ENCODE measurements at places on chromosomes 12 and 14.

DNA sequence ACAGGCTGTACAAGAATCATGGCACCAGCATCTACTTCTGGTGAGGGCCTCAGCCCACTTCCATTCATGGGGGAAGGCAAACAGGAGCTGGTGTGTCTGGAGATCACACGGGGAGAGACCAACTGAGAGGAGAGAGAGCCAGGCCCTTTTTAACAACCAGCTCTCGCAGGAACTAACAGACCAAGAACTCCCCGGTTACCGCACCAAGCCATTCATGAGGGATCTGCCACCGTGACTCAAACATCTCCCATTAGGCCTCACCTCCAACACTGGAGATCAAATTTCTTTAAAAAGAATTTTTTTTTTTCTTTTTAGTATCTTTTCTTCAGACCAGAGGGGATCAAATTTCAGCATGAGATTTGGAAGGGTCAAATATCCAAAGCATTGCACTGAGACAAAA lies 16.7 kb upstream of the AQP2 start:
- no peak for DNase-seq

DNA sequence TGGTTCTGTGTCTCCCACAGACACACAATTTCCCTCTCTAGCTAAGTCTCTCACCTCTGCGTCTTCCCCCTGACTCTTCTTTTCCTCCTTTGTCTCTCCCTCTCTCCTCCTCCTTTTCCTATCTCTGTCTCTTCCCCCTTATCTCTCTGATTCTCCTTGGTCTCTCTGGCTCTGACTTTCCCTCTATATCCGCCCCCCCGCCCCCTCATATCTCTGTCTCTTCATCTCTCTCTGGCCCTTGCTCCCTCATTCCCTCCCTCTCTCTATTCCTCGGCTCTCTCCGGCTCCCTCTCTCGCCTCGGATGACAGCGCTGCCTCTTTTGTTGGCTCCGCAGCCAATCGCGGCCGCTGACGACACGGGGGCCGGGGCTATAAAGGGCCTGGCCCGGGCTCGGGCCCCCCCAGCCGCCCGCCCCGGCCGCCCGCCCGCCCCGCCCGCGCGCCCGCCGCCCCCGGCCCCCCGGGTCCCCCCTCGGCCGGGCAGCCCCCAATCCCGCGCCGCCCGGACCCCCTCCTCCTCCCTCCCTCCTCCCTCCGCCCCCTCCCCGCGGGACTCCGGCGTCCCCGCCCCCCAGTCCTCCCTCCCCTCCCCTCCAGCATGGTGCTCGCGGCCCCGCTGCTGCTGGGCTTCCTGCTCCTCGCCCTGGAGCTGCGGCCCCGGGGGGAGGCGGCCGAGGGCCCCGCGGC lies at the start of gene GDF11:
GDF11 (plus strand) TSS at position 404 of the 687 bp plus-strand sequence; CDS start at position 599, 195 bp downstream.
- DNase-seq = peak; percentile 63

GRCh38 chr14:24353559-24354481 lies 14.0 kb upstream of the RIPK3 start:
- DNase-seq = no peak

DNA sequence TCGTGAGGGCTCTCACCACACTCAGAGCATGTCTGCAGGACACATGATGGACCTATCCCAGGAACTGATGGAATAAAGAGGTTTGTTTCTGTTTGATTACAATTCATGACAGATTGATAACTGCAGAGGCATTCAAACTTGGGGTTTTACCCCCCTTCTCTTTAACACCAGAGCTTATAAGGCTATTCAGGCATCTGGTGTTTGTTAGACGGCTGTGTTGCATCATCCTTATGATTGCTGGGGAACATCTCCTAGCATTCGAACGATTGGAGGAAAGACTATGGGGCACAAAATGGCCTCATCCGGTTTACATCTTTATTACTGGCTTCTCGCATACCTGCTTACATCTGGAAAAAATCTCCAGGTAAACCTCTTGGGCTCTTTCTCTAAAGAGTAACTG lies 191.8 kb downstream of the MSRB3 start:
- no peak for DNase-seq

- peak; percentile 43 for DNase-seq
Observed at GRCh38 chr14:50363714-50364111, 33.0 kb downstream of the CDKL1 start.

DNA sequence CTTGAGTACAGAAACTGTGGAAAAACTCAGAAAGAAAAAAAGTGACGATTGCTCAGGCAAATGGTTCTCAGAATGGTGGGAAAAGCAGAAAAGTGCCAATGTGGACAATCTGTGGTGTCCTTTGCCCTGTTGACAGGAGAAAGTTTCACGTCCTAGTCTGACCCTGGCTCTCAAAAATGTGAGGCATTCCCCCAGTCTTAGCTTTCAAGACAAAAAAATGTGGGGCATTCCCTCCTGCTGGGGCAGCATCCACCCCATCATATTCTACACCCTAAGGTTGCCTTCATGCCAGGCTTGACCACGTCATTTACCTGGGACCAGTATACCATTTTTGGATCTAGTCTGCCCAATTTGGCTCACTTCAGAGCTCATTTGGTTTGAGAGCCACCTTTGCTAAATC lies 20.7 kb upstream of the ANAPC7 start:
- DNase-seq = no peak

GRCh38 chr14:84108746-84109457 lies 1421.0 kb upstream of the FLRT2 start:
- DNase-seq = no peak

DNA sequence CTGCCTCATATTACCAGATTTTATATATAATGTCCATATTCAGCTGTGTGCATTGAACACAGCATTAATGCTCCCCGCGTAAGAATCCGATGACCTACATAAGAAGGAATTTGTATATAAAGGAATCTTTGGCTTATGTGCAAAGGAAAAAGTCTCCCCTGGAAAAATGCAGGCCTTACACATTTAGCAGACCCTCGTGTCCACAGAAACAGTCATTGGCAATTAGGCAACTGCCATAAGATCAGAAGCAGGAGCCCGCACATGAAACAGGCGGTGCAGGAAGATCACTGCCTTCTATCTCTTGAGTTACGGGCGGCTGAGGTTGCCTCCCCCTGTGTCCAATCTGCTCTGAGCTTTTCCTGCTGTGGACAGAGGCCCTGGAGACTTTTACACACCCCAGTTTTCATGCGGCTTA lies 63.2 kb upstream of the RFX4 start:
- no peak for DNase-seq

- no peak for DNase-seq
Observed at GRCh38 chr12:71447691-71448132, 8.1 kb downstream of the LGR5 start.

GRCh38 chr14:94330857-94331256 lies 7.7 kb upstream of the SERPINA6 start:
- no peak for DNase-seq

- no peak for DNase-seq
Observed at GRCh38 chr14:55884819-55885218, 233.4 kb upstream of the PELI2 start.

DNA sequence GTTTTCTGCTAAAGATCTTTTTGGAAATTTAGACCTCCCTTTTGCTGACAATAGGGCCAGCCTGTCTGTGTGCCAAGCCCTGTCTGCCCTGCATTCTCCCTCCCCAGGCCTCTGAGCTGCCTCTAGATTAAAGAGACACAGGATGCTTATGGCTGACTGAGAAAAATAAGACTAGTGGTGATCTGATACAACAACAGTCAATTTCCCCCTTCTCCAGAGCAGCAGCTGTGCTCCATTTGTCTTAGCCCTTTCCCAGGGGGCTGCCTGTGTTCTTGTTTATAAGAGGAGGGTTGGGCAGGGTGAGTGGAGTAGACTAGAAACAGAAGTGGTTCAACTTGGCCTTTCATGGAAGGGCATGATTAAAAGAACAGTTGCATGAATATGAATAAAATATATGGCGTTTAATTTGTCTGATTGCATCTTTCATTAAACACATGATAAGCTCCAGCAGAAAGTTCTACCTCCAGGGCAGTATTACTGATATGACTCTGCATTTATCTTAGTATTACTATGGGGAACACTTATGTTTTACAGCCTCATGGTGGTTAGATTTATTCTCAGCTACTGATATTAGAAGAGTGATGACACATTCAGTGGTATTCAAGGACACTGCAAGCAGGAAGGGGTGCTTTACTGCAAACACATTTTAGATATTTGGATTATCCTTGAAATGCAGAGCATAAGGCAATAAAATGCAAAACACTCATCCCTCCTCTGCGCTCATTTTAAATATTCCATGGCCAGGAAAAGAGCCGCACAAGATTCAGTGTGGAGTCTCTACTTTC lies 150.2 kb upstream of the CLEC14A start:
- no peak for DNase-seq

GRCh38 chr14:36479344-36479743 lies 40.7 kb downstream of the NKX2-1 start:
- DNase-seq = no peak

- no peak for DNase-seq
Observed at GRCh38 chr14:39218171-39218769, 15.4 kb upstream of the MIA2 start.

DNA sequence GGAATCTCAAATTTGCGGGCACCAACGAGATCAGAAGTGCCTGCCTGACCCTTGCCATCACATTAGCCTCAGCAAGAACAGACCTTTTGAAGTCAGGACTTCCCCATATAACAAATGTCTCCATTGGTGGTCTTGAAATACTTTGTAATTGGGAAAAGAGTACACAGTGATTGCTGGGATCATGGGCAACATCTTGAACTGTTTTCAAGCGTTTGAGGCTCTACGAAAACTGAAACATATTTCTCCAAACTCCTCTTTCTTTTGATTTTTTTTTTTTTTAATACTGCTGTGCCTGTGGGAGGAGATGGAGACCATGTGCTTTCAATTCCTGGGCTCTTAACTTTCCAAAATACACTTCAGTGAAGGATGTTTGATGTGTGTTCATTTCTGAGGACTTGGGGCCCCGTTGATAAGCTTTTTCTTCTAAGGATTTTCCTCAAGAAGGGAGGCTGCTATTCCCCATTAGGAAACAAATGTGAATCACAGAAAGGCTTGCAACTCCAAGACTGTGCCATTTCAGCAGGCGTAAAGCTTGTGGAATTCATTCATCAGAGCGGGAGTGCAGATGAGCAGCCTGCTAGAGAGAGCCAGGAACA lies 94.5 kb downstream of the TMEM132C start:
- DNase-seq = no peak

- DNase-seq = no peak
Observed at GRCh38 chr12:121427556-121428050, 27.7 kb downstream of the RNF34 start.

DNA sequence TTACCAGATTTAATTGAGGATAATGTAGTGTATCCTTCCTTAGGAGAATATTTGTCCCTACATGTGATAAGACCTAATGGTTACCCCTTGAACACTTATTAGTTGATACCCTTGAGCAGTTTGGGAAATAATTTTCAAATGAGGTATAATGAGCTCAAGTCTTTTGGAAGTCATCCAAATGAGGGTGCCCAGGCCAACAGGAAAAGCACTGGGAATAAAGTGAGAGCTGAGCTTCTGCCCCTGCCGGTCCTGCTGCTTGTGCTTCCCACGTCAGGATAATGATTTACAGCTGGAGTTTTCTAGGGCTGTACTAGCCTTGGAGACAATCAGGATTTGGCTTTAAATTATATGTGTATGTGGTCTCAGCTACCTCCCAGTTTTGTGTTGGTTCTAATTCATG lies 178.8 kb upstream of the FRMD6 start:
- no peak for DNase-seq
